Liver (tissue), 10 donors: ENCODE measurements at places on chromosomes 7 and 10. TPM values are rescaled to one million over a fixed set of nuclear protein-coding genes. Genes with fewer than 3 reads are reported as not detected.
A peak's percentile ranks its signal among the peaks of the same experiment; 100 is the strongest.

Gene PLPP4
- total RNA-seq, result 0.75 TPM

Gene CAV1
- 13.4 TPM for total RNA-seq

Gene C10orf71
- not detected for total RNA-seq

Gene TUBB8
- not detected for total RNA-seq

Gene RADIL
- 0.14 TPM for total RNA-seq

Gene LRIT1
- not detected for total RNA-seq

Gene RASA4
- 3.7 TPM for total RNA-seq

Gene DNAH11
- total RNA-seq, result 0.05 TPM

Gene ZNF746
- 10.0 TPM for total RNA-seq

Gene MRLN
- not detected for total RNA-seq

Gene NUB1
- total RNA-seq, result 27.9 TPM

Gene PNLIPRP1
- total RNA-seq, result not detected

GRCh38 chr7:104938741-104939390, 75.1 kb upstream of the KMT2E start:
- no peak overlapping the region for H3K27ac ChIP-seq
- H3K4me3 ChIP-seq, result no peak overlapping the region
- no peak for DNase-seq
- H3K27me3 ChIP-seq, result no peaks in the 10 kb centered on the region
- H3K4me1 ChIP-seq, result no peaks in the 10 kb centered on the region

- no peaks in the 10 kb centered on the region for H3K27me3 ChIP-seq
- H3K27ac ChIP-seq, result no peak overlapping the region
Measured at GRCh38 chr7:140005754-140006503, 56.8 kb downstream of the PARP12 start.

GRCh38 chr7:22579961-22580360, 80.0 kb upstream of the STEAP1B start:
- DNase-seq, result no peak
- no peak overlapping the region for H3K27ac ChIP-seq
- no peaks in the 10 kb centered on the region for H3K36me3 ChIP-seq
- H3K4me1 ChIP-seq, result peaks cover 17% of the 10 kb centered on the region

DNA sequence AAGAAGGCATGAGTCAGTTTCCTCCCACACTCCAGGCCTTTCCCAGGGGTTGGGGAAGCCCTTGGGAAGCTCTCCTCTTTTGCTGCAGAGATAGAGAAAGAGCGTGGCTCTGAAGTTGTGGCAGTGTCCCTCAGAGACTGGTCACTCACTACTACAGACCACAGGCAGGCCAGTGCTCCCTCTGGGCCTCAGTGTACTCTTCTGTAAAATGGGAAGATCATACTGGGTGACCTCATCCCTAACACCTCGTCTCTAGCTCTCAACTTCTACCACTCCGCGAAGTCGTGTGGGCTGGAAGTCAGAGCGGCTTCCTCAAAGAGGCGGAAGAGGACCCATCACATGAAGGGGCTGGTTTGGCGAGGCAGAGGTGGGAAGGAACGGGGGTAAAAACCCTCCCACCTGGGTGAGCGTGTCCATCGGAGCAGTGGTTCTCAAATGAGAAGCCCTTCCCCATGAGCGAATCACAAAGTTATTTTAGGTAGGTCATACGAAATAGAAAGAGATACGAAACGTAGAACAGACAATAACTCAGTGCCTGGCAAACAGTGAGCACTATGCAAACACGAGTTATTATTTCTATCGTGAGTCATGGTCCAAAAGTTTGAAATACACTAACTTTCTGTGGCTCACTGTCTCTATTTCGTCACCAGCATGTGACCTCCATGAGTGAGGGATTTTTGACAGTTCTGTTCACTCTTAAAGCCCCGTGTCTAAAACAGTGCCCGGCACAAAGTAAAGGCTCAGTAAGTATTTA, 32.7 kb downstream of the PRKAG2 start:
- no peak overlapping the region for H3K4me3 ChIP-seq
- no peaks in the 10 kb centered on the region for H3K36me3 ChIP-seq
- no peaks in the 10 kb centered on the region for H3K27me3 ChIP-seq
- no peak for DNase-seq

DNA sequence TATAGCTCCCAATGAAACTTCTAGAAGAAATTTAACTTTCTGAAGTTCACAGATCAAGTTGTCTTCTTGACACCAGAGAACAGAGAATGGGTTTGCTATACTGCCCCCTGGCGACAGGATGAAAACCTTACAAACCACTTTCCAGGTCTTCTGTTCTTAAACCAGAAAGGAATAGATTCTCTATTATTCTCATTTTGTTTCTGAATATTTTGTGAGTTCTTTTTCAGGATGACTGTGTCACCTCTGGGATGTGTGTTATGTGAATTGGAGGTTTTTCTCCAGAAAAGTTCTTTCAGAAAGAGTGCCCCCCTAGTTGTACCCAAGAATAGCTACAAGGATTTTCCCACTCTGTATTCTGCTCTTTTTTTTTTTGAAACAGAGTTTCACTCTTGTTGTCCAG, 6.3 kb downstream of the IFT22 start:
- H3K4me3 ChIP-seq, result no peak overlapping the region
- no peaks in the 10 kb centered on the region for H3K27me3 ChIP-seq
- H3K36me3 ChIP-seq, result peaks cover 2% of the 10 kb centered on the region
- H3K27ac ChIP-seq, result no peak overlapping the region
- peak; percentile 53 for DNase-seq

DNA sequence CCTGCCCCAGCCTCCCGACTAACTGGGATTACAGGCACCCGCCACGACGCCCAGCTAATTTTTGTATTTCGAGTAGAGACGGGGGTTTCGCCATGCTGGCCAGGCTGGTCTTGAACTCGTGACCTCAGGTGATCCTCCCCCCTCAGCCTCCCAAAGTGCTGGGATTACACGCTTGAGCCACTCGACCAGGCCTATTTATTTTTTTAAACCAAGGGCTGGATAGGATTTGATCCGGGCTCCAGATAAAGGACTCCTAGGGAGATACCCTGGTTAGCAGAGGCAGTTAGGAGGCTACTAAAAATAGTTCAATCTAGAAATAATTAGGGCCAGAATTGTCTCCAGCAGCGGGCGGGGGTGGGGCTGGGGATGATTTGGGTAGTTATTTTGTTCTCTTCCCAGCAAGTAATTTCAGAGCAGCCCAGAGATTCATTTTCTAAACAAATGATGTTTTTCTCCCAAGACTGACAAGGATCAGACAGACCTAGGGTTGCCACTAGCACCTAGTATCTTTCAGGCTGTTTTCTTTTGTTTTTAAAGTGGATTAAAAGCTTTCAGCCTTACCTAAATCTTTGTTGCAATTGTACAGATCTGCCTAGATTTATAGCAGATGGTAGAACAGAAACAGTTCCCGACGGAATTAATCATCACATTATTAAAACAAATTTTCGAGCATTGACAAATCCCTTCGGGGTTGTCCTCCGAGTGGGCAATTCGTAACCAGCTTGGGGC, 859 bp upstream of the SMC3 start:
- H3K27ac ChIP-seq, result peak overlapping the region; percentile 94
- no peaks in the 10 kb centered on the region for H3K27me3 ChIP-seq
- peak overlapping the region; percentile 93 for H3K4me3 ChIP-seq
- peaks cover 3% of the 10 kb centered on the region for H3K4me1 ChIP-seq

DNA sequence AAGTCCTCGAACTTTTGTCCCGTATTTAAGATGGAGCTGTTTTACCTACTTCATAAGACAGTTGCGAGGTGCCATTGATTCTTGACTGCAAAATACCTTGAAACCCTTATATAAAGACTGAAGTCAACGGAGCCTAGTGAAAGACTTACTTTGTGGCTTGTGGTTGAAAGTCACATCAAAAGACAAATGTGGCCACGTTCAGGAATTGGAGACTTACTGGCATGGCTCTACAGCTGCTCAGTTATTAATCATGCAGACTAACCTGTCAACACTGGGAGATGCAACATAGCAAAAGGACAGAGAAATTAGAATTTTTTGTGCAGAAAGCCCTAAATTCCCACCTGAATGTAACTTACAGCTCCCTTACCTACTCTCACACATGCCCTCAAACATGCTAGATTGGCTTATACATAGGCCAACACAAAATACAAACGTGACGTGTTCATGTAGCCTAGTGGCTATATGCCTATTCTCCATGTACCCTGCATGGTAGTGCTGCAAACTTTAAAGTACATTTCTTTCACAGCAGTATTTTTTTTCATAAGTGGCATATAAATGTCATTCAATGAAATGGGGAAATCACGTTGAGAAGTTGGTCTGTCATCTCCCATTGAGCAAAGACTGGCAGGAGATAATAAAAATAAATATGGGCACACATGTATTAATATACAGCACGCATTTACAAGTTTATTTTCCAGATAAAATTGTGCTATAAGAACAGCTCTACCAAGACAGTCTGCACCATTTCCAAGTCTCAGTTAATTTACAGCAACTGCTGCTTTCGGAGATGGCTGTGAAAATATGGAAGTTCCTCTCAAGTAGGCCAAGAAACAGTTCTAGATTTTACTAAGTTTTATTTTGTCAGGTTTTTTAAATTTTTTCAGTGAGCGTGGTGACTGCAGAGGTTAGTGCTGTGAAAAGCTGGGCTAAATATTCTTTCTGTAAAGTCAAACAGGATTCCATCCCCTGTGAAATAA, 170.4 kb upstream of the C7orf33 start:
- no peak for DNase-seq
- H3K27ac ChIP-seq, result no peak overlapping the region
- H3K4me3 ChIP-seq, result no peak overlapping the region
- no peaks in the 10 kb centered on the region for H3K27me3 ChIP-seq
- no peaks in the 10 kb centered on the region for H3K36me3 ChIP-seq

GRCh38 chr10:9848981-9849380, 1168.7 kb upstream of the CELF2 start:
- H3K27ac ChIP-seq, result no peak overlapping the region
- no peaks in the 10 kb centered on the region for H3K4me1 ChIP-seq
- H3K27me3 ChIP-seq, result no peaks in the 10 kb centered on the region
- no peaks in the 10 kb centered on the region for H3K36me3 ChIP-seq

DNA sequence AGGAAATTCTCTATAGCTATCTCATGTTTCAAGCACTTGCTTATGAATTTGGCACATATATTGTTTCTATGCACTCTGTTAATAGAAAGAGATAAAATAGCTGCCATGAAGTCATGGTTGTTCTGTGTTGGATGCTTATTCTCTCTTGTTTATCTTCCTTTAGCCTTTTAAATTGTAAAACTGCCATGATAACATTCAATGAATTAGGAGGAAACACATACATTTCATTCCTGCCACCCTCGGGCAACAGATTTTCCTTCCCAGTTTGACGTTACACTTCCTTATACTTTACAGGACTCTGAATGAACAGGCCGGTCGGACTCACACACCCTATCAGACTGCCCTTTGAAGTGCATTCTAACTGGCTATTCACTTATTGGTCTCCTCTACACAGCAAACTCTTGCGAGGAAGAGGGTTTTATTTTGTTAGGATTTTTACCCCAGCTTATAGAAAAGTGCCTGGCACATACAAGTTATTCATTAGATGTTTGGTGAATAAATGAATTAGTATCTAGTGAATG, 65.7 kb upstream of the FERD3L start:
- H3K27ac ChIP-seq, result no peak overlapping the region
- H3K4me1 ChIP-seq, result no peaks in the 10 kb centered on the region
- no peaks in the 10 kb centered on the region for H3K36me3 ChIP-seq
- no peaks in the 10 kb centered on the region for H3K27me3 ChIP-seq
- no peak for DNase-seq

GRCh38 chr10:33709008-33709753, 374.7 kb upstream of the NRP1 start:
- H3K4me1 ChIP-seq, result no peaks in the 10 kb centered on the region
- no peaks in the 10 kb centered on the region for H3K27me3 ChIP-seq
- no peak for DNase-seq
- no peak overlapping the region for H3K27ac ChIP-seq
- no peak overlapping the region for H3K4me3 ChIP-seq

GRCh38 chr10:124539935-124540641, 78.5 kb downstream of the LHPP start:
- peak; percentile 75 for DNase-seq
- H3K27me3 ChIP-seq, result no peaks in the 10 kb centered on the region
- H3K4me1 ChIP-seq, result no peaks in the 10 kb centered on the region
- H3K27ac ChIP-seq, result no peak overlapping the region
- no peaks in the 10 kb centered on the region for H3K36me3 ChIP-seq

GRCh38 chr7:37977243-37977642, 56.8 kb downstream of the EPDR1 start:
- H3K27me3 ChIP-seq, result no peaks in the 10 kb centered on the region
- H3K4me3 ChIP-seq, result no peak overlapping the region
- DNase-seq, result no peak
- no peaks in the 10 kb centered on the region for H3K36me3 ChIP-seq
- H3K4me1 ChIP-seq, result no peaks in the 10 kb centered on the region
- no peak overlapping the region for H3K27ac ChIP-seq

GRCh38 chr10:127149501-127150081, 46.8 kb downstream of the INSYN2A start:
- H3K27me3 ChIP-seq, result no peaks in the 10 kb centered on the region
- H3K36me3 ChIP-seq, result no peaks in the 10 kb centered on the region
- peaks cover 14% of the 10 kb centered on the region for H3K4me1 ChIP-seq

DNA sequence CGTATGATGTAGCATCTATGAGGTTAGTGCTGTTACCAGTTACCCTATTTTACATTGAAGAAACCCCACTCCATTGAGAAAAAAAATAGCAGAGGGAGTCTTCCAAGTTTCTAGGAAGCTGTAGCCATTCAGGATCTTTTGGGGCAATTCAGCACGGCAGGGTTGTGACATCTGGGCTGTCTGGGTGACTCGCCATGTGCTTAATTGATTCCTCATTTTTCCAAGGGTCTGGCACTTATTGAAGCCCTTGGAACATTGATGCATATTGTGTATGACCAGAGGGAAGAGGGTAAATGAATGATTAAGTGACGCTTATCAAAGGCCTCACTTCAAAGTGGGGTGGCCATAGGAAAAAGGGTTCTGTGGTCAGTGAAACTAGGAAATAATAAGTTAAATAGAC, 248.7 kb downstream of the ARHGAP12 start:
- no peak overlapping the region for H3K4me3 ChIP-seq
- no peak for DNase-seq
- H3K4me1 ChIP-seq, result no peaks in the 10 kb centered on the region
- H3K27me3 ChIP-seq, result no peaks in the 10 kb centered on the region
- H3K36me3 ChIP-seq, result no peaks in the 10 kb centered on the region

DNA sequence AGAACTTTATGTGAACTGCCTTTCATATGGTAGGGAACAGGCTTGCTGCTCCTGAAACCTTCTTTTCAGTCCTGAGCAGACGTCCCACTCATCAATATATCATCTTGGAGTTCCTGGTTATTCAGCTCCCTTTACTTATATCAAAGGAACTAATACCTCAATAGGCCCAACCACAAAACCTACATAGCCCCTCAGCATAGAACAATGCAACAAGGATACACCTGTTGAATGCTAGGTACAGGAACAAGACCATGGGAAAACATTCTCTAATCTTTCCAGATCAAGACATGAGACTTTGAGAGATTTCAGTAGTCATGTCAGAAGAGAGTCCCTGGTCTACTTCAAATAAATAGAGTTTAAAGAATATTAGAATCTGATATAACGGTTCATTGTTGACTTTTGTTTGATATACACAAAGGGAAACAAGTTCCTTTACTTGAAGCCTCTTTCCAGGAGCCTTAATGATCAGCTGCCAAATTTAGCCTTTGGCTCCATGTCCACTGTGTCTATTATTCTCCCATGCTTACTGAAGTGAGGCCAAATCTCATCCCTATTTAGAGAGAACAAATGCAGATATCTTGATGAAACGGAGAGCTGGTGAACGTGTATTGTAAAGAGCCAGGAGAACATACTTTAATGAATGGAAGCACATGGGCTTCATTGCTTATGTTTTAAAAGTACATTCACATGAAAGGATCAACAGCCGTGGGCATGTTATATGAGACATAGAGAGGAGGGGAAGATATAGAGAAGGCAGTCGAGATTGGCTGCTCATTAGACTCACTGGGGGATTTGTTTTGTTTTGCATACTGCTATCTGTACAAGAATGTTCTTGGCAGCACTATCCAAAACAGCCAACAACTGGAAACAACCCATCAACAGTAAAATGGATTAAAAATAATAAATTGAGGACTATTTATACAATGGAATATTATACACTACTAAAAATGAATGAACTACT, 9.5 kb downstream of the RHOBTB1 start:
- H3K27ac ChIP-seq, result no peak overlapping the region
- no peaks in the 10 kb centered on the region for H3K27me3 ChIP-seq
- DNase-seq, result no peak
- H3K4me3 ChIP-seq, result no peak overlapping the region
